GM23248 (cell line): ENCODE measurements at places on chromosomes 7 and 10. TPM values are rescaled to one million over a fixed set of nuclear protein-coding genes. Genes with fewer than 3 reads are reported as not detected.

The POLD2 gene
- 100 and 107 TPM in 2 replicates for total RNA-seq

- peak; percentile 10 for DNase-seq
Observed at GRCh38 chr10:43808136-43808535, 159.5 kb upstream of the ZNF32 start.

DNA sequence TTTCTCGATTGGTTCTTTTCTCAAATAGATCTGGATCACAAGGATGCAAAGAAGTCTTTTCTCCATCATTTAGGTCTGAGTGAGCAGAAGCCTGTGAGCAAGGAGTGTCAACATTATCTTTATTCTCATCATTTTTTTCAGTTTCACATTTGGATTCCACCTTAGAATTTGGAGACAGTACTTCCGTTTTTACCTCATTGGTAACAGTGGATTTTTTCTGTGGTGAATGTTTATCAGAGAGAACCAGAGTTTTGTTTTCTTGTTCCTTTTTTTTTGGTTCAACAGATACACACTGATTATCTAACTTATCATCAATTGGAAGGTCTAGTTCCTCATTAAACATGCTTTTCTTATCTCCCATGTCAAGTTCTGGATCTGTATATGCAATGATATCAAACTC is 151.3 kb downstream of the GALNT11 start:
- DNase-seq = no peak

GRCh38 chr10:112969131-112969530 is 19.1 kb downstream of the TCF7L2 start:
- DNase-seq = no peak

- no peak for DNase-seq
Observed at GRCh38 chr10:51124852-51125251, 50.6 kb downstream of the PRKG1 start.

The TMEM176B gene
- not detected in 2 replicates for total RNA-seq
